ENCODE measurements at places on chromosomes 5 and 9.

DNA sequence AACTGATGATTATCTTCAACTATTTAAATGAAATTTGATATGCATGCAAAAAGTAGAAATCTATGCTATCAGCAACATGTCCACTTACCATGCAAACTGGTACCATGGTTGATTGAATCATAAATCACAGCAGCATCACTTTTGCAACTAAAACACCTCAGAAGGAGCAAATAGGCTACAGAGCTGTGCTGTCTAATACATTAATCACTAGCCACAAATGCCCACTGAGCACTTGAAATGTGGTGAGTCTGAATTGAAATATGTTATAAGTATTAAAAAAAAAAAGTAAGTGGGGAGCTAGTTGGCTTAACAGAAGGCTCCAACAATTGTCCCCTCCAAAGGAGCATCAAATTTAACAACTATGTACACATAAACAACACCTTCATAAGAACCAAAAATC is 112.5 kb downstream of the FAM114A2 start:
- DNase-seq, result no peak

GRCh38 chr5:67941614-67942401 is 273.7 kb upstream of the PIK3R1 start:
- no peak for DNase-seq

DNA sequence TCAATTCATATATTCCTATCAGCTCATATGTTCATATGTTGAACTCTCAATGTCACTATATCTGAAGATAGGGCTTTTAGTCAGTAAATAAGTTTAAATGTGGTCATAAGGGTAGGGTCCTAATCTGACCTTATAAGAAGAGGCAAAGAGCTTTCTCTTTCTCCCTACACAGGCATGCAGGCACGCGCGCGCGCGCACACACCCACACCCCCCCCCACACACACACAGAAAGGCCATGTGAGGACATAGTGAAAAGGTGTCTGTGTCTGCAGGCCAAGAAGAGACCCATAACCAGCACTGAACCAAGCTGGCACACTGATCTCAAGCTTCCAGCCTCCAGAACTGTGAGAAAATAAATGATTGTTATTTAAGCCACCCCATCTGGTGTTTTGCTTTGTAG is 76.0 kb downstream of the PDE4D start:
- no peak for DNase-seq

GRCh38 chr5:53397141-53397757 is 83.2 kb upstream of the FST start:
- no peak for DNase-seq
